Eye (tissue), 1 donor: ENCODE measurements at places on chromosomes 16 and 17.

GRCh38 chr16:87824991-87825841, 44.1 kb downstream of the SLC7A5 start:
- DNase-seq = no peak

DNA sequence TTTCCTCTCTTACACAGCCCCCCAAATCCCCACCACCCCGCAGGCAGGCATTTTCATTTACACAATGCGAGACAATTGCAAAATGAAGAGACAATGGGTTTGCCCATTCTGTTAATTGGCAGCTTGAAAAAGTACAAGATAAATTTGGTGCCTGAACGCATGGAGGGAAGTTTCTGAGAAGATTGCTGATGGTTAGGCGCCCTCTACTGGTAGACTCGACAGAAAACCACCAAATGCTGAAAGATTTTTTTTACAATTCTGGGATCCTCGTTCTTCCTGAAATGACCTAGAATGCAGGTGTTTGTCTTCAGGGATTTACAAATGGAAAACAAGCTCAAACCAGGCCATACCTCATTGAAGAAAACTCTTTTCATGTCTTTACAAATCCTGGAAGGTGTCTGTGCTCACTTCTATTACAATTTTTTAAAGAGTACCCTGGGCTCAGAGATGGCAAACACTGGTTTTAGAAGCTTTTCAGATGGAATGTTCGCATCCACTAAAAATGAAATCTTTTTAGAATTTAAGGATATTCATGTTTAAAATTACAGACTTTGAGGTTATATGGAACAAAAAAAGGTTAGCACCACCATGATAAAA, 338.5 kb downstream of the PMP22 start:
- peak; percentile 92 for DNase-seq

GRCh38 chr17:17815436-17816200, 21.2 kb downstream of the SREBF1 start:
- DNase-seq = peak; percentile 64

DNA sequence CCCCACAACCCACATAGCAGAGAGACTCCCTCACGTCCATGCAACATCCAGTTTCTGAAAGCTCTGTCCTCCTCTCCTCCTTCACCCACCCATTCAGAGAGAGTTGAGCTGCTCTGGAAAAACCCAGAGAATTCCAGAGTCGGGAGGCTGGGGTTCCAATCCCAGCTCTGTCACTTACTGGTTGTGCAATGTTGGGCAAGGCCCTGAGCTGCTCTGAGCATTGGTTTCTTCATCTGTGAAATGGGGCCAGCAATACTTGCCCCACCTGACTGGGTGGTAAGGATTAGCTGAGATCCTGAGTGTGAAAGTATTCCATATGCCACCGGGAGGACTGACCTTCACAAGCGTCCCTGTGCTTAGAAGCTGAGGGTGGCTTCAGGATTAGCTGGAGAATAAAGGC, 12.2 kb upstream of the DLX4 start:
- DNase-seq = no peak

DNA sequence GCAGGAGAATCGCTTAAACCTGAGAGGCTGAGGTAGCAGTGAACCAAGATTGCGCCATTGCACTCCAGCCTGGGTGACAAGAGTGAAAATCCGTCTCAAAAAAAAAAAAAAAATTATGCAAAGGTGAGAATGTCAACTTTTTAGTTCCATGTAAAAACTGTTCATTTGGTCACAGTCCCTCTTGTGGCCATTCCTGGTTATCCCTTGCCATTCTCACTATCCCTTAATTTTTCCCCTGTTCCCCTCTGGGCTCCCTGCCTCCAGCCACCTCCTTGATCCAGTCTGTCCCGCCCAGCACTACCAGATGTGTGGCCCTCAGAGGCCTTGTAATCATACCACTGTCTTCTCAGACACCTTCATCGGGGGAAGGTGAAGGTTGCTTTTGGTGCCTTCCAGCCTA, 23.4 kb downstream of the DCAF7 start:
- DNase-seq = no peak

GRCh38 chr17:68378268-68379176, 78.8 kb downstream of the WIPI1 start:
- peak; percentile 81 for DNase-seq

GRCh38 chr16:54475019-54475601, 188.5 kb upstream of the IRX3 start:
- DNase-seq = no peak

DNA sequence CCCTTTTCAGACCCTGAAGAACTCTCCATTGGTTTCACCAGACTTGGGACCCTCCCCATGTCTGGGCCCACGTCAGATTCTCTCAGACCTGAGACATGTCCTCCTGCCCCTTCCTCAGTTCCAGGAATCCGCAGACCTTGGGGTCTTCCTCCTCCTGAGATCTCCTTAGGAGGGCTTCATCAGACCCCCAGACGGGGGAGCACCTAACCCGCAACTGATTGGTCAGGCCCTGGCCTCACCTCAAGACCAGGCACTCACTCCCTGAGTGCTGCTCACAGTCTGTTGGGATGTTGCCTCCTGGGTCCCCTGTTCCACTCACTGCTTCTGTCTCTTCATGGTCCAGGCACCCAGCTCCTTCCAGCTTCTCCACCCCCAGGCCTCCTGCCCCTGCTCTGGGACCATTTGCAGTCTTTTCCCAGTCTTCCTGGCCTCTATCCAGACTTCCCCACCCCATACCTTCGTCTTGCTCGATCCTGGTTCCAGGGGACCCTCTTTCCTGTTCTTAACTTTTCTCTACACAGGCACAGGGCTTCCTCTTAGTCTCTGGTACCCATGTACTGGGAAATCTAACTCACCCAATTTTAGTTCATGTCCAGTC, 1.2 kb downstream of the GID4 start:
- no peak for DNase-seq

- no peak for DNase-seq
Measured at GRCh38 chr17:79219208-79219935, 144.7 kb downstream of the ENGASE start.

GRCh38 chr16:88922114-88922825, 54.7 kb downstream of the CBFA2T3 start:
- DNase-seq = no peak

GRCh38 chr17:34869641-34870040, 91.6 kb downstream of the CCT6B start:
- no peak for DNase-seq

- DNase-seq = peak; percentile 49
Measured at GRCh38 chr17:68578236-68578635, 22.9 kb downstream of the FAM20A start.

GRCh38 chr17:6269478-6269877, 165.4 kb downstream of the AIPL1 start:
- DNase-seq = peak; percentile 85

DNA sequence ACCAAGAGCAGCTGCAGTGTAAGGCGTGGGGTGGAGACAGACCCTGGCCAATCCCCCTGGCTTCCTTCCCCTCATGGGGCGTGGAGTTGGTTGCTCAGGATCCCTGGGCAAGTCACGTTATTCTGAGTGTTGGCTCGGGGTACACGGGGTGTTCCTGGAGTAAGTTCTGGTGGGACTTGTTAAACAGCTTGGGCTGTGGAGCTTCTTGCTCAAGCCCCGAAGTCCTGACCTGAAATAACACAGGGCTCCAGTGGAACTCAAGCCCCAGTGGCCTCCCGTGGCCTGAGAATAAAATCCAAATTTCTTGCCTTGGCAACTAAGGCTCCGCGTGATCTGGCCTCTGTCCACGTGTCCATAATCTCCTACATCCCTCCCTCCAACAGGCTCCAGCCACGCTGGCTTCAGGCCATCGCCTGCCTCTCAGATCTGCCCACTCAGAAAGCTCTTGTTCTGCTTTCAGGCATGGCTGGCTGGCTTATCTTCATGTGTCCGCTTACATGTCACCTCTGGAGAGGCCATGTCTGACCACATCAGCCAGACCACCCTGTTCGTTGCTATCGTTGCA, 49.3 kb upstream of the BCO1 start:
- DNase-seq = peak; percentile 35

DNA sequence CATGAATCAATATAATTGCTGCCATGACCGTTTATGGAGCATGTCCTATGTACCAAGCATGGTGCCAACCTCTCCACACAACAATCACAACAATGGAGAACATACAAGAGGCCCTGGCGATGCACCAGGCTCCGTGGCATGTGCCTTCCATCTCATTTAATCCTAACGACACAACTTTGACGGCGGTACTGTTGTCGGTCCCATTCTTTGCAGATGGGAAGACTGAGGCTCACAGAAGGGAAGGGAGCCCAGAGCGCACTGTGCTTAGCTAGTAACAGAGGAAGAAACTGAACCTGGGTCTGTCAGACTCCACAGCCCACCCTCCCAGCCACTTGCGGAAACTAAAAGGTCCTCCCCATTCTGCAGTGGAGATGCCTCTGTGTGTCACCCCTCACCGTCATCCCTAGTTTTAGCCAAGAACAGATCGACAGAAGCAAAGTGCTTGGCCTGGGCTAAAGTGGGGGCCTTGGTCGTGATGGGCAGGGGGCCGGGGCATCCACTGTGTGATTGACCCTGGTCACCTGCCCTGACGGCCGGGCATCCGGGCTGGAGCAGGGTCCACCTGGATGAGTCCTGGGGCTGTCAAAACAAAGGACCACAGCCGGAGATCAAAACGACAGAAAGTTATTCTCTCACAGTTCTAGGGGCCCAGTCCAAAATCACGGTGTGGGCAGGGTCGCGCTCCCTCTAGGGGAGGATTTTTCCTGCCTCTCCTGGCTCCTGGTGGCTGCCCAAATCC, 183.9 kb downstream of the C16orf95 start:
- DNase-seq = no peak

DNA sequence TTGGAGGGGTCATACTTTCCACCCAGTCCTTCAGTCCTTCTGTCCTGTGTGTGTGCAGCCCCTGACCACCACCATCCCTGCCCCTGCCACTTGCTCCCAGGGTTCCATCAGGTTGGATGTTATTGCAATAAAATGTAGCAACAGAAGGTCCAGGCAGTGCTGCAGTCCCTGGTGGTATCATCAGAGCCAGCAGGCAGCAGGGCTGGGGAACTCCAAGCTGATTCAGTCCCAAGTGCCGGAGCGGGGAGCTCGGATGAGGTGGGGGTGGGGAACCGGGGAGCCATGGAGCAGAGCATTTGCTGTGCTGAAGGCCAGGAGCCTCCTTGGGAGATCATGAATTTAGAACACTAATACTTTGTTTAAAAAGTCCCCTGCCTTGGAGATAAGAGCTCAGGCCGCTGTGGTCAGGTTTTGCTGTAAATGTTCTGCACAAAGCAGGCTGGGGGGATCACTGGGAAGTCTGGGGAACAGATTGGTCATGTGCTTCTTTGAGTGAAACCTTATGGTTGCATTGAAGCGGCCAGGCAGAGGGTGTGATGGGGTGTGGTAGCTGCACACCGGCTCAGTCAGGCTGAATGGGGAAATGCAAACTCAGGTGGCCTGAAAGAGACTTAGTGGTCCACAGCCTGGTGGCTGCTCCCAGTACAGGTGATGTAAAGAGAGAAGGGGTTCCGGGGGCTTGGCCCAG, 225.9 kb downstream of the SEC14L1 start:
- peak; percentile 26 for DNase-seq

GRCh38 chr17:42049834-42050392, 488 bp downstream of the C17orf113 start:
- DNase-seq = no peak

GRCh38 chr17:15091825-15092224, 173.3 kb downstream of the PMP22 start:
- no peak for DNase-seq

DNA sequence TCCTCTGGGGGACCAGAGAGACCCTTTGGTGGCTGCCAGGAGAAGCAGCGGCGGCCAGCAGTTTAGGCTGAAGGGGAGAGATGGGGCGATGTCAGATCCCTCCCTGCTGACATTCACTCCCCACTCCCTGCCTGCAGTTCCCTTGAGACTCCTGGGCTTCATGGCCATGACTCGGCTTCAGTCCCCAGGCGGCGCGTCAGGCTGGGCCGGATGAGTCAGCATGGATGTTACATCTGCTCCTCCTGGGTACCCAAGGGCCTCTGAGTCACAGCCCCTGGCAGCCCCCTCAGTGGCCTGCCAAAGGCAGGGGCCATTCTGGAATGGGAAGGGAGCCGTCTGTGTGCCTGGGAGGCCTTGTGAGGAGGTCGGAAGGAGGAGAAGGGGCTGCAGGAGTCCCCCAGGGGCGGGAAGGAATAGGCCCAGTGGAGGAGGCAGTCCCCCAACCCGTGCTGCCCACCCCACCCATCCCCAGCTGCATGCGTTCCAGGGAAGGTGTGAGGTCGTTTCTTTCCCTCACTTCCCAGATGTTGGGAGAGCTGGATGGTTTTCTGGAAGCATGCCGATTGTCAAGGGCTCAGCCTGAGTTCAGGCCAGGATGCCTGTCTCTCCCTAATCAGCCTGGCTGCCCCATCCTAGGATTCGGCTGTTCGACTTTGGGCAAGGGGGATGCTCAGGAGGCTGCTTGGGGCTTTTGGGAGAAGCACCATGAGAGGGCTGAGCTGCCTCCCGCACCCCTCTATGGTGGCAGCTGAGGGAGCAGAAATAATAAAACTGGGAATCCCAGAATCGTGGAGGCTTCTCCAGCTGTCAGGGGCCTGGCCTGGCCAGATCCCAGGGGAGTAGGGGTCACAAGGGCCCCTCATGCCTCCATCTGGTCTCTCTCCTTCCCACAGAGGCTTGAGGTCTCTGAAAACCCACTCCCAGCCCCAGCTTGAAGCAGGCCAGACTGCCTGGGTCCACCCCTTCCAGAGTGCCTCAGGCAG, 9.7 kb downstream of the RHBDL3 start:
- peak; percentile 80 for DNase-seq

DNA sequence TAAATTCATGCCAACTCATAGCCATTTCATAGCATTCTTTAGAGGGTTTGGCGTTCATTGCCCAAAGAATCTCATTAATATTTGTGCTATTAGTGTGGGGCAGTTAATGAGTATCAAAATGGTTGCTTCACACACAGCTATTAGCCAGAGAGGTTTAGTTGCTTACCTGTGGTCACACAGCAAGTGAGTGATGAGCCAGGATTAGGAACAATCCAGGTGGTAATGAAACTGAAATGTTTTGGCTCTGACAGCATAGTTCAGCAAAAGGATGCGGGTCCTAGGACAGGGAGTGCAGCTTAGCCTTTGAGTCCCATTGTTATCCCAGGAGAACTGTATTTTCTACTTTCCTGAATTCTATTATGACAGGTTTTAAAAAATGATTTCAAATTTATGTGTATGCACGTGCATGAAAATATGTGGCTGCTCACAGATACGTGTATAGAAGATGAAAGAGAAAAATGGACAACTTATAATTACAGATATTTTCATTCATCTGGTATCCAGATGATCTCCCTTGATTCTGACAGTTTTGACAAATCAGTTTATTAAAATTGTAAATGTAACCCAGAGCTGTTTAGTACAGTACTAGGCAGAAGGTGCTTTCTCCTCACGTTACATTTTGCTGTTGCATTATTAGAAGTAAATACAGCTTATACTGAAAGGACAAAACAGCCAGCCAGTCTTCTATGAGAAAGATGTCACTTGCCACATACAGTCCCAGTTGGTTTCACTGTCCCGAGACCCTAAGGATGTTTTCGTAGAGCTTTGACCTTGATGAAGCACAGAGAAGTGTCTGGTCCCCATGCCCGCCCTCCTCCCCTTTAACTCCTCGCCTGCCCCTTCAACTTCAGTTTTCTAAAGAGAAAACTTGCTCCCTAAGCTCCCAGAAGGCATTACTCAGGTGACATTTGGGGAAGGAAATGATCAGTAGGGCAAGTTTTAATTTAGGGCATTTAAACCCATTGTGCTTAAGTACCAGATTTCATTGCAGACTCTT, 99.8 kb upstream of the TBX2 start:
- no peak for DNase-seq

GRCh38 chr17:73984941-73985340, 218.5 kb upstream of the RPL38 start:
- DNase-seq = no peak

GRCh38 chr16:4859190-4859899, 12.1 kb downstream of the UBN1 start:
- no peak for DNase-seq

GRCh38 chr17:78986048-78986648, 6.4 kb upstream of the LGALS3BP start:
- no peak for DNase-seq

- peak; percentile 68 for DNase-seq
Measured at GRCh38 chr16:77896415-77897128, 108.2 kb downstream of the VAT1L start.
